ENCODE measurements at places on chromosomes 5 and 9. TPM values are rescaled to one million over a fixed set of nuclear protein-coding genes. Genes with fewer than 3 reads are reported as not detected.

DNA sequence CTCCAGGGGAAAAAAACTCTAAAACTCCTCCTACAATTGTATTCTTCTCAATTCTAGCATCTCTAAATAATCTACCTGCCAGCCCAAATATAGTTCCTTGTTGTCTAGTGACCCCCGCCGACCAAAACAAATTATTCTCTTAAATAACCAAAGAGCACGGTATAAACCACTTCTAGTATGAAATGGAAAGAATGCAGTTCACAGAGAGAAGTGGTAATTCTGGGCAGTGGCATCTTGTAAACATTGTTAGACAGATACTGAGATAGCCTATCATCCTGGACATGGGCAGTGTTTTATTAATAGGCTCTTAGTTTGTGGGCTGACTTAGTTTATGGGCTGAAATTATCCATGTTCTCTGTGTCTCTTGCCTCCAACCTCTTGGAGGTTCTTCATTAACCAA, 1412.6 kb upstream of the CDH9 start:
- DNase-seq: no peak

DNA sequence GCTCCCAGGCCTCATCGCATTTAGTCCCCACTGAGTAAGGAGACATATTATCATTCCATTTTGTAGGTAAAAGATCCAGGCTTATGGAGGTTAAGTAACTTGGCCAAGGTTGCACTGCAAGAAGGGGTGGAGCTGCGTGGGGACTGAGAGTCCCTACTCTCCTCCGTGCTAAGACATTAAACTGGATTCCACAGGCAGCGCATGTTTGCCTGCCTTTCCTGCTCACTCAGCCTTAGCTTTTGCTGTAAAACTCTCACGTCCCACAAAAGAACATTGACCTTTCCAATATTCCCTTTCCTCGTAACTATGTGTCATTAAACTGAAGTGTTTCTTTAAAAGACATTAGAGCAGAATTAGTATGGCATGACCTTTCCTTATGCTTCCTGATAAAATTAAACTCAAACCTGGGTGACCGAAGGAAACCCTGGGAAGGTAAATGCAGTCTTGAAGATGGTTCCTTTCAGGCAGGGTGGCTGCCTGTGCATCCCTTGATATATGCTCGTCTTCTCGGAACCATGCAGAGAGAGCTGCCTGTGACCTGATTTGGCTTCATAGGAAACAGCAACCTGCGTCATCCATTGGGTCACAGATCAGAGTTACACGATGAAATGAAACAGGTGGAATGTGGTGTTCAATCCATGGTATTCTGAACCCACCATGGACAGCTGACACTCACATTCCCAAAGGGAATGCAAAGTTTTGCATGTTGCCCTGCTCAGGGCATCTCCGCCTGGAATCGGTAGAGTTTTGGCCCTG, 85.9 kb downstream of the TMEM252 start:
- DNase-seq: no peak

DNA sequence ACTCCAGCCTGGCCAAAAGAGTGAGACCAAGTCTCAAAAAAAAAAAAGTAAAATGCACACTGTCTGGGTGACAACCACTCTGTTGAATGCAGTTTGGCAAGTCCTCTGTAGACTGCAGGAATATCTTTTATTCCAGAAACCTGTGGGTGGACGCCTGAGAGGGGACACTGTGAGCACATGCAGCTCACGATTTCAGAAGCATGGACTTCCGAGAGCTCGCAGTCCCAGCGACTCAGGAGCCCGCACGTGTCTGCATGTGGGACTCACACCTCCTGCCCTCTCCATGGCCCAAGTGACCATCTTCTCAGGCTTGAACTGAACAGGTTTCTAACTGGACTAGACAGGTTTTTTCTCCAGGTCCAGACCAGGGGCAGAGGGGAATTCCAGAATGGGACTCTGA, 388.6 kb upstream of the IRX2 start:
- no peak for DNase-seq

Gene TLR4
- 9.1 TPM for total RNA-seq

DNA sequence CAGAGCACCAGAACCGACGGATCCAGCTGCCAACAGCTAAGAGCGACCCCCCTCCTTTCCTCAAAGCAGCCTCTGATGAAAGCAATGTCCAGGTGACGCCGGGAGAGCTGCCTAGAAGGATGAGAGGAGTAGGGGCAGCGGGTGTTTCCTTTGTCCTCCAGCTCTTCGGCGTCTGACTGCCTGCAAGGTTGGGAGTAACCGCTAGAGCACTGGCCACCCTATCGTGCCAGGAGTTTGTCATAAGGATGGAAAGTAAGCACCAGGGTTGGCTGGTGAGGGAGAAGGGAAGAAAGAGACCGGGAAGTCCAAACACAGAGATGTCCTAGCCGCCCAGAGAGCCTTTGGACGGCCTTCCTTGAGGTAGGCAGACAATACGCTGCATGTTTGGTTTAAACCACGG, 10.8 kb downstream of the MRPL36 start:
- no peak for DNase-seq

Gene CYLC2
- total RNA-seq: not detected

GRCh38 chr5:94691291-94691690, 72.8 kb downstream of the SLF1 start:
- no peak for DNase-seq

Gene EPB41L4B
- total RNA-seq: 97.8 TPM

DNA sequence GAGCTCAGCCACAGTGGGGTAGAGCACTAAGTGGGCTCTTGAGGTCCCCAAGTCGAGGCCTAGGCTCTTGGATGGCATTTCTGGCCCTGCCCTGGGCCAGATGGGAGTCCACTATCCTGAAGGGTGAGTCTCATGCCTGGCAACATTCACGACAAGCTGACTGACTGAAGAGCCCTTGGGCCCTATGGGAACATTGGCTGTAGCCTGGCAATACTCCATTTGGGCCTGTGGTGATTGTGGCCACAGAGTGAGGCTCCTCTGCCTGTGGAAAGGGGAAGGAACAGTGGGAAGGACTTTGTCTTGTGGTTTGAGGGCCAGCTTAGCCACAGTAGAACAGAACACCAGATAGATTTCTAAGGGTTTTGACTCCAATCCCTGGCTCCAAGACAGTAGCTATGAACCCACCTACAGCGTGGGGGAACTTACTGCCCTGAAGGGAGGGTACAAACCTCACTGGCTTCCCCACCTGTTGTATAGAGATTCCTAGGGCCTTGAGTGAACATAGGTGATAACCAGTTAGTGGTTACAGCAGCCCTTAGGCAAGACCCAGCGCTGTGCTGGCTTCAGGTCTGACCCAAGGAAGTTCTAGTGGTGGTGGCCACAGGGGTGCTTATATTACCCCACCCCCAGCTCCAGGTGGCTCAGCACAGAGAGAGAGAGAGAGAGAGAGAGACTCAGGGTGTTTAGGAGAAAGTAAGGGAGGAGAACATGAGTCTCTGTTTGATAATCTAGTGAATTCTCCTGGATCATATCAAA, 72.4 kb downstream of the KIAA0825 start:
- no peak for DNase-seq

GRCh38 chr5:180649297-180650039, at the start of gene FLT4:
FLT4 (minus strand) TSS chr5:180649600; CDS start chr5:180649545, 55 bp downstream.
- peak; percentile 62 for DNase-seq

Gene KLHL3
- total RNA-seq: 4.7 TPM

DNA sequence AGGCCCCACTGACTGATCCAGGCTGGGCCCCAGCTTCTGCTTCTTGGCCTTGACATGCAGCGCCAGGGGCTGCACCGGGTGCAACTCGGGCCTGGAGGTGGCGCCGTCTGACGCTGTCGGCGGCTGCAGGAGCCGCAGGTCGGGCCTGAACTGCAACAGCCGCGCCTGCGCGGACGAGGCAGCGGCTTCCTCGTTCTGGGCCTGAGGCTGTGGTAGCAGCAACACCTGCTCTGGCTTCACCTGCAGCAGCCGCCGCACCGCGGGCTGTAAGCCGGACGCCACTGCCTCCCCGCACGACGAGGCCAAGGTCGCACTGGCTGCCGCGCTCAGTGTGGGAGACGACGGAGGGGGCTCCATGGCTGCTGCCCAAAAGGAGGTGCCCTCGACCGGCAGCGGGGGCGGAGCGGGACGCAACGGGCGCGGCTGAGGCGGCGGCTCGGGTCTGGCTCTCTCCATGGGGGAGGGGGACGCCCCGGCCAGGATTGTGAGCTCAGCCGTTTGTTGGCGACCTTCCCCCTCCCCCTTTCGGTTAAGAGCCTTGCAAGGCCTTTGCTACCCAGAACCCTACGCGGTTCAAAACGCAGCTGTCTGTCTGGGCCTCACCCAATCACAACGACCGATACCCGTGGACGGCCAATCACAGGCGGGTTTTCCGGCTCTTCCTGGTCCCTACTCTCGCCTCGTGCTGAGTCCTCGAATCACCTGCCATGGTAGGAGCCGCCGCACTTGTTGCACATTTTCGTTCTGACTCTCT, 438 bp downstream of the SOX30 start:
- DNase-seq: peak; percentile 88

Gene PRR16
- 0.58 TPM for total RNA-seq

DNA sequence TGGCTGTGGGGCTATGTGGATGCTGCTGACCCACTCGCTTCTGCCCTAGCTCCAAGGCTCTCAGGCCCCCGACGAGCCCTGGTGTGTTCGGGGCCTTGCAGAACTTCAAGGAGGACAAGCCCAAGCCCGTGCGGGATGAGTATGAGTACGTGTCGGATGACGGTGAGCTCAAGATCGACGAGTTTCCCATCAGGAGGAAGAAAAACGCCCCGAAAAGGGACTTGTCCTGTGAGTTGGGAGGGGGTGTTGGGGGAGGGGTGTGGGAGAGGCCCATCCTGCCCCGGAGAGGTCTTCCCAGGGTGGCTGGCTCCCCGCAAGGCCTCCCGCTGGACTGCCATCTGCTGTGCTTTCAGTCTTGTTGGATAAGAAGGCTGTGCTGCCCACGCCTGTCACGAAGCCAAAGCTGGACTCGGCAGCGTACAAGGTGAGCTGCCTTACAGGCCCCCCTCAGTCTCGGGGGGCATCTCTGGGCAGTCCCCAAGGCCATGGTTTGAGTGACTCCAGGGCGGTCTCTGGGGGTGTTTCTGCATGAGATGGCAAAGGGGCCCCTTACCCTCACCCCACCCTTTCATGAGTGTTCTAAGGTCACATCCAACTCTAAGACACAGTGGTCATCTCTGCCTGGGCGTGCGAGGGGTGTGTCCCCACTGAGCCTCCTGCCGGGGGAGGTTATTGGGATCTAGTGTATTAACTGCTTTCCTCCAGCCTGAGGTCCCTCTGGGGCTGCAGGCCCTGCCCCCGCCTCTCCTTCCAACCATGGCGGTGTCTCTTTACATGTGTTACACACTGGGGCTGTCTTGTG, 89.5 kb downstream of the PHF2 start:
- no peak for DNase-seq

GRCh38 chr5:39580702-39581453, 156.1 kb upstream of the DAB2 start:
- DNase-seq: no peak

GRCh38 chr5:6755519-6755918, 42.3 kb downstream of the TENT4A start:
- DNase-seq: no peak

Gene SHC3
- total RNA-seq: 6.3 TPM

DNA sequence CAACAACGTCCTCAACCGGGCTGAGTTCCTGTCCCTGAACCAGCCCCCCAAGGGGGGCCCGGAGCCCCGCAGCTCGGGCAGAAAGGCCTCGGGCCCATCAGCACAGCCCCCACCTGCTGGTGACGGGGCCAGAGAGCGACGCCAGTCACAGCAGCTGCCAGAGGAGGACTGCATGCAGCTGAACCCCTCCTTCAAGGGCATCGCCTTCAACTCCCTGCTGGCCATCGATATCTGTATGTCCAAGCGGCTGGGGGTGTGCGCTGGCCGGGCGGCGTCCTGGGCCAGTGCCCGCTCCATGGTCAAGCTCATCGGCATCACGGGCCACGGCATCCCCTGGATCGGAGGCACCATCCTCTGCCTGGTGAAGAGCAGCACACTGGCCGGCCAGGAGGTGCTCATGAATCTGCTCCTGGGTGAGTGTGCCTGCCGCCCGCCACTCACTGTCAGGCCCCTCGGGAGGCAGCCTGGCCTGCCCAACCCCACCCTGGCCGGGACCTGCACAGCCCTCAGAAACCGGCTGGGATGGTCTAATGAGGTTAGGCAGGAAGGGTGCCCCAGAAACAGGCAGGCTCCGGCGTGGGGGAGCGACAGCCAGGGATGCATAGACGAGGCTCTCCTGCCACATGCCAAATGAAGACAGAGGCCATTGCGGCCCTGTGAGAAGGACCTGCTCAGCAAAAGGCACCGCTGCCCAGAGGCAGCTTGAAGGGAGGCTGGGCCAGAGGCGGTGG, 678 bp downstream of the PLPP7 start:
- DNase-seq: no peak

Gene DIRAS2
- total RNA-seq: 1.7 TPM
